ENCODE measurements at places on chromosomes 12 and 14.

DNA sequence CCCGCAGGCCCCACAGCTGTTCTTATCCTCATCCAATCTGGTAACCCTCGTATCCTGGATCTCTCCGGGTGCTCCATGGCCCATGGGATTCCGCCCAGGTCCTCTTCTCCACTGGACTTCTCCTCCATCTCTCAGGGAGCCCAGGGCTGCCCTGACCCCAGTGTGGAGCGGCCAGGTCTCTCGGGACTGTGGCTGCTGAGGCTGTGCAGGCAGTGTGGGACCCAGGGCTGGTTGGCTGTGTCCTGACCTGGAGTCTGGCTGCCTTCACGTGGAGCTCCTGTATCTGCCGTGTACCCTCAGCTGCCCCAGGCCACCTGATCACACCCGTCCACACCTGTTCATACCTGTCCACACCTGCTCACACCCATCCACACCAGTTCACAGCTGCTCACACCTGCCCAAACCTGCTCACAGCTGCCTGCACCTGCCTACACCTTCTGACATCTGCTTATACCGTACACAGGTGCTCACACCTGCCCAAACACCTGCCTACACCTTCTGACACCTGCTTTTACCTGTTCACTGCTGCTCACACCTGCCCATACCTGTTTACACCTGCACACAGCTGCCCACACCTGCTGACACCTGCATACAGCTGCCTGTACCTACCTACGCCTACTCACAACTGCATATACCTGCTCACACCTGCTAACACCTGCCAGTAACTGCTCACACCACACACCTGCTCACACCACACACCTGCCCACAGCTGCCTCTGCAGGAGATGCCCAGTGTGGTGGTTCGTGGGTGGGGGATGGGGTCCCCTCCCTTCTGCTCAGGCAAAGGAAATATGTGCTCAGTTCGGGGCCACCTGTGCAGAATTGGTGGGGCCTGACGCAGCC is 92.2 kb downstream of the GALNT9 start:
- no peak for DNase-seq

DNA sequence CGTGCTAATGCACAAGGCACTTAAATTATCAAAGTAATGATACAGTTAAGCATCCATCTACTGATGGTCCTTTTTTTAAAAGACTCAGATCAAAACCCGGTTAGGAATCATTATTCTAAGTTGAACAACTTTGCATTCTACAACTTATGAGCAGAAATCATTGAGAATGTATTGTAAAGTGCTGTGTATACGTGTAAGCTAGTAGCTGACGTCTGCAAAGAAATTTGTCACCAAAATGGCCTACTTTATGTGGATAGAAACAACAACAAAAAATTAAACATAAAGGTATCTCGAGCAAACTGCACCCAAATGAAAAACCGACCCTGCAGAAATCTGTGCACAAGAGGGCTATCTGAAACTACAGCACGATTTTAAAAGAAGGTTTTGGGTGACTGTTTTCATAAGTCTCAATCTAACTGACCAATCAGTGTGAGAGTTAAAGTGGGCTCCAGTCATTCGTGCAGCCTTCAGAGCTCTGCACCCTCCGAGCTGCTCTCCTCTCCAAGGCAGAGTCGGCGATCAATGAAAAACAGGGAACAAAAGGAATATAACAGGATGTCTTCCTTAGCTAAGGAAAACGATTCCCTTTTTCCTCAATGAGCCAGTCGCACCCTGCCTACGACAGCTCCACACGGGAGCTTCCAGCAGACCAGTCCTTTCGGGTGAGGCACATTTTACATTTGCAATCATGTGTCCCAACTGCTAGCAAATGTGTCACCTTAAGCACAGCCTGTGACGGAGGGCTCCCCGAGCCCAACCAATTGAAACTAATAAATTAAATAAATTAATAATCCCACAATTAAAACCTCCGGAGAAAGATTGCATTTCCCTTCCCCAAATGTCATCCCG is 200.7 kb upstream of the FOXN3 start:
- DNase-seq: peak; percentile 86

DNA sequence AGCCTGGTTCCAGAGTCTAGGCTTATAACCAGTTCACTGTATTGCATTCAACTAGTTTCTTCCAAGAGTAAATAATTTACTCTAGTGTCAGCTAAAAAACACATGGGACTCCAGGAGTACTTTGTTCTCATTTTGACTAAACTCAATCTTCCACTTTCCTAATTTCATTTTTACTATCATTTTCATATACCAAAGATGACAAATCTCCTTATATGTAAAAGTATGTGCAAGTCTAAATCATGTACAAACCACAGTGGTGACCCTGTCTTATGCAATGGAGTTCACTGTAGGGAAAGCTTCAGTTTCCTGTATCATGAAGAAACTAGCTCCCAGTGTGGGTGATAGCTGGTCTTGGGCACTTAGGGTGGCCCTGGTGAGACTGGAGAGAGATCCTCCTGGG is 151.6 kb downstream of the HELB start:
- DNase-seq: no peak

DNA sequence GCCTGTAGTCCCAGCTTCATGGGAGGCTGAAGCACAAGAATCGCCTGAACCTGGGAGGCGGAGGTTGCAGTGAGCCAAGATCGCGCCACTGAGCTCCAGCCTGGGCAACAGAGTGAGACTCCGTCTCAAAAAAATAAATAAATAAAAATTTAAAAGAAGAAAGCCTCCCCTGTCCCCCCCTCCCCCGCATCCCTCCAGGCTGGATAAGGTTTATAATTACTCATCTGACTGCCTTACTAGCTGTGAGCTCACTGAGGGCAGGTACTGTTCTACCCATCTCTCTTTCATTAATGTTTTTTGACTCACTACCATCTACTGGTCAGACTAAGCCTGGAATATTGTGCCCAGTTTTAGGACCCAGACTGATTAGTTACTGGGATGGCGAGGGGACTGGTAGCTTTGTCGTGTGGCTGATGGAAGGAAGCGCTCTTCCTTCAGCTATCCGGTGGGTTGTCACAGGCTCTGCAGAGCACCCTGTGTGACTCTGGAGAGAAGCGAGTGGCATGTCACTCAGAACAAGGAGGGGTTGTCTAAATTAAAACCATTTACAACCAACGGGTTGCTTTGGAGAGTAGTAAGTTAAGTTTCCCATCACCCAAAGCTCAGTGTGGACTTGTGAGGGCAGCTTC is 16.9 kb downstream of the EVL start:
- DNase-seq: no peak

DNA sequence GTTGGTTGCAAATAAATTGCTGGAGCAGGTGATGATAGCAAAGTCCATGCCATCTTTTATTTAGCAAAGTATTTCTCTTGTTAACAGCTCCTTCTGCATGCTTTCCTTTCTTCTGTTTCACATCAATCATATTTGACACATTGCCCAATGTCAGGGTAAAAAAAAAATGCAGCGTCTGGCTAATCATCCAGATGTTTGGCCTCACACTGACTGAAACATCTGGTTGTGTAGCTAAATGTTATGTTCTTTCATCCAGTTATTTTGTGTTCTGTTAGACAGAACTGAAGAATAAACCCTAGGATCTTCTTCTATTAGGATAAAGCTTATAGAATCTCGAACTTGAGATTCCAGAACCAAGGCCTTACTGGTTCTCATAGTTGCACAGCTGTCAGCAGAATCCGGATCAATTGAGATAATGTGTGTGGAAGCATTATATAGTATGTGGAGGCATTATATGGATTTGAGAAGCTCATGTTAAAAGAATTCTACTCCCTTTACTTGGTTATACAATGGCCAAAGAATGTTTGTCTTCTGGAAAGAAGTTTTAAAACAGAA is 859.2 kb downstream of the DIO2 start:
- DNase-seq: peak; percentile 40

All from NCI-H69 (cell line).